ENCODE measurements at places on chromosomes 1 and 21.

DNA sequence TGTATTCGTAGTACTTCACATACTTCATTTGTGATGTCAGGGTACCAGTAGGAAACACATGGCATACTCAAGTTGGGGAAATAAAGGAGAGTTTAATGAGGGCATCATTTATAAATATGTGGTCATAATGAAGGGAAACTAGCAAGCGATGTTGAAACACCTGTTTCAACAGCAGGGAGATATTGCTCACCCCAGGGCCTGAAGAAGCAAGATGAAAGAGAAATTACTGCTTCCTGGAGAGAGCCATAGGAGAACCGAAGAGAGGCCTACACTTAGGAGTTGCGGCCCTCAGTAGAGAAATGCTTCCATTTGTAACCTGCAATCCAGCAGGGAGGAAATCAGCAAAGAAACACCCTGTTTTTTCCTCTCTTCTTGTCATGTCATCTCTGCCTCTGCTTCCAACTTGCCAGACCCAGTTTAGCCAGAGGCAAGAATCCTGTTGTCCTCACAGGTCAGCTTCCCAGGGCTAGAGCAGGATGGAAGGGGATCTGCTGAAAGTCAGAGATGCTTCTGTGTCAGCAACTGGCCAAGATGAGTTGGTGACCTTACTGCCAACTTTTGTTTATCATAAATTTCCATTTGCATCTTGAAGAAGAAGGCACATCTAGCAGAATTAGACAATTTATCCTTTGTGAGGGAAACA, 67.6 kb upstream of the TSPAN2 start:
- no peak for DNase-seq

- DNase-seq, result no peak
These were observed 304.9 kb upstream of the DUSP10 start for GRCh38 chr1:222046684-222047263.

- DNase-seq, result no peak
These were observed 50.1 kb downstream of the COQ8A start for GRCh38 chr1:226990133-226990716.

DNA sequence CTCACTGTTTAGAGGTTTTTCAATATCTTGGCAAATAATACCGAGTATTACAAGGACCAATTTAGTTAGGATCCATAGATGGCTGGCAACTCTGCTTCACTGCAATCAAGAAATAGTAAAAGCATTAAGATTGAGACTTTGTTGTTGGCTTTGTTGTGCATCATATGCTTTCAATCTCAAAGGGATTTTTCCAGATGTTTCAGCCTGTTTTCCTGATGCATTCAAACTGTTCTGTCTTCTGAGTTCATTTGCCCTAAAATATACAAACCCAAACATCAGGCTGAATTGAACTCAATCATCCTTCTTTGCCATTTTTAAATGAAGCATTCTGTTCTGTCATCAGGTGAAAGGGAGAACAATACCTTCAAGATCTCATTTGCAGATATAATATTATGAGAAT, 248.7 kb downstream of the TTLL7 start:
- DNase-seq, result no peak

DNA sequence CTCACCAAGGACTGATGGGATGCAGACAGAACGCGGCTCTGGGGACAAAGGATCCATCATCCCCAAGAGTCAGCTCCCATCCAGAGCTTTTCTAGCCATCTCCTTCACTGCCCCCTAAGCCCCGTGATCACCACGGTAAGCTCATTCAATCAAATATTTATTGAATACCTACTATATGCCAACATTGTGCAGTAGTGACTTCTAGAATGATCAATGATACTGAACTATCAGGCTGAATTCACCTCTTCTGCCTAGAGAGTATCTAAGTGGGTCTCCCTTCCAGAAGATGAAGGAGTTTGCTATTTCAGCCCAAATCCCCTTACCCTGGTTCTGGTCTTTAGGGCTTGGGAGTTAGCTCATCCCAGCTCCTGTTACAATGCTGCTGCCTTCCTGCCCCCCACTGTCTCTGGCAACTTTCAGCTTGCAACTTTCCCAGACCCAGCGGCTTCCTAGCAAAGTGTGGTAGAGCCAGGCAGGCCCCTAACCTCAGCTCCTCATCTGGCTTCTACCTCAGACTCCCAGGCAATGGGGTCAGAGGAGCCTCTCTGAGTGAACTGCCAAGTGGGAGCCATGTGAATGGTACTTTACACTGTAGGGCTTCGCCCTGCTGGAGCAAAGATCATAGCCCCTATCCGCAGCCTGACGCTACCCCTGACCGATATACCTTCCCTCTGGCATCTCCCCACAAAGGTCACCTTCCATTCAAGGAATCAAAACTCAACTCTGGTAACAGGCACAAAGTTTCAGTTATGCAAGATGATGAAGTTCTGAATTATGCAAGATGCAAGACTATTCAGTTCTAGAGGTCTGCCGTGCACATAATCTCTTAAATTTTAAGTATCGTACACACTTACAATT, 20.9 kb downstream of the TMEM53 start:
- no peak for DNase-seq

DNA sequence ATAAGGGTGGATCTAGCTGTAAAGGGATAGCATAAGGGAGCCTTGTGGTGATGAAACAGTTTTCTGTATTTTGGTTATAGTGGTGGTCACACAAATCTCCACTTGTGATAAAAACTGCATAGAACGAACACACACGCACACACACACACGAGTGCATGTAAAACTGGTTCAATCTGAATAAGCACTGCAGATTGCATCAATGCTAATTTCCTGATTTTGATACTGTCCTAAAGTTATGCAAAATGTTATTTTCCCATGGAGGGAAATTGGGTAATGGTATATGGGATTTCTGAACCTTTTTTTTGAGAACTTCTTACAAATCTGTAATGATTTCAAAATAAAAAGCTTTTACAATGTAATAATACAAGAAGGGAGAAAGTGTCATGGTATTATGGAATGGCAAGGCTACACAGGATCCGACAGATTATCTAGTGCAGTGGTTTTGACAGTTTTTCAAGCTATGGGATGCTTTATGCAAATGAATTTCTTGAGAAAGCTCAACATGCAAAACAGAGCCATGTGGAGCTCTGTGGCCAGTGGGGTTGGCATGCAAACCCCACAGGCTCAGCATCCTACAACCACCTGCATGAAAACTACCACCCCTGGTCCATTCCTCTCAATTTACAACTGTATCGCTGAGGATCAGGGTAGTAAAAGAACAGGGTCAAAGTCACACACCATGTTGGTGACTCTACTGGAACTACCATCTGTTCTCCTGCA, 18.8 kb downstream of the SLC41A1 start:
- no peak for DNase-seq
